ENCODE measurements at places on chromosomes 1 and 21. TPM values are rescaled to one million over a fixed set of nuclear protein-coding genes. Genes with fewer than 3 reads are reported as not detected.
A peak's percentile ranks its signal among the peaks of the same experiment; 100 is the strongest.

Gene IVL
- not detected for total RNA-seq

Gene PKP1
- total RNA-seq: not detected

Gene TFF2
- total RNA-seq: not detected

Gene NEGR1
- total RNA-seq: 1.1 TPM

Gene RHD
- 0.07 TPM for total RNA-seq

DNA sequence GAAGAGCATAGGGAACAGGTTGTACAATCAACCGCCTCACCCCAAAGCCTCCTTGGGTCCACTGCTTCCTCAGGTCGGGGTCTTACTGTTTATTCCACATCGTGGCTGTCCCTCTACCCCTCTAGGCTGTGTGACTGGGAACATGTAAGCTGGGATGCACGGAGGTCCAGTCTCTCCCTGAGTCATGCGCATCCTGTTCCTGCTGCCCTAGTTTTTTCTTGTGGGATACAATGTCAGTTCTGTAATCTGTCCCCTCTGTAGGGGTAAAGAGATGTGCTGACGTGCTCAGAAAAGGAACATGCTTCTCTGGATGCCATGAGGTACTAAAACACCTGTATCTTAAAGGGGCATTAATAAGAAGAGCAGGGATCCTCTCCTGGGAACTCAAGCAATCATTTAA is 66.2 kb downstream of the SLC45A1 start:
- H3K36me3 ChIP-seq: peaks cover 11% of the 10 kb centered on the region
- DNase-seq: no peak
- H3K4me3 ChIP-seq: no peak overlapping the region
- H3K27ac ChIP-seq: no peak overlapping the region
- H3K4me1 ChIP-seq: peaks cover 62% of the 10 kb centered on the region

DNA sequence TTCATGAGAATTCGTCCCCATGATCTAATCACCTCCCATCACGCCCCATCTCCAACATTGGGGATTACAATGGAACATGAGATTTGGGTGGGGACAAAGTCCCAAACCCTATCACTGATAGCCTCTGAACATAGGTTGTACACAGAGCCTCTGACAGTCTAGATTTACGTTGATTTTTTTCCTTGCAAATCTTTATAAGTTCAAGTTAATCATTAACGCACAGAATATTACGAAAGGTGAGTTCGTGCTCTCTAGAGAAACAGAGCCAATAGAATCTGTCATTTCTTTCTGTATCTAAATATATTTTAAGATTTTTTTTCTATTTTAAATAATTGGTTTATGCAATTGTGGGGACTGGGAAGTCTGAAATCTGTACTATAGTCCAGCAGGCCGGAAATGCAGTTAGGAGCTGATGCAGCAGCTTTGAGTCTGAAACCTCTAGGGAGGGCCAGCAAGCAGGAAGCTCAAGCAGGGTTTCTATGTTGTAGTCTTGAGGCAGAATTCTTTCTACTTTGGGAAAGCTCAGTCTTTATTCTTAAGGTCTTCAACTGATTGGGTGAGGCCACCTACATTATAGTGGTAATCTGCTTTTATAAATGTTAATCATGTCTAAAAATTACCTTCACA is 61.0 kb downstream of the SELENOF start:
- peaks cover 6% of the 10 kb centered on the region for H3K36me3 ChIP-seq
- H3K4me1 ChIP-seq: no peaks in the 10 kb centered on the region

- H3K4me1 ChIP-seq: no peaks in the 10 kb centered on the region
- no peak overlapping the region for H3K4me3 ChIP-seq
- DNase-seq: no peak
- H3K36me3 ChIP-seq: no peaks in the 10 kb centered on the region
Measured at GRCh38 chr1:224809613-224810012, 119.9 kb upstream of the DNAH14 start.

DNA sequence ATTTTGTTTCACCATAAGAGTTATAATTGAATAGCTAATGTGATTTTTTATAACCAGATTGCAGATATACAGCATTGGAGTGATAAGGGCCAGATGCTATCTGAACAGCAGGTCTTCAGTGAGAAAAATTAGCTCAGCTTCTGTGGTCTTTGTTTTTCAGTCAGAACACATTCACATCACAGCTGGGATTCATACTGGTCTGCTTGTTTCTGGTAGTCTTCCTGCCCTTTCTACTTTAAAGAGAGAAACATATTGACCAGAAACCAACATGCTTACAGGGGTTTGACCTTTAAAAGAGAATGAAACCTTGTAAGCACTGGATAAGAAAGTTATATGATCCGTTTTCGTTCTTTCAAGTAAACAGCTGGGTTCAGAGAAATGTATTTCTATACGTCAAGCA is 213.7 kb upstream of the TMPRSS15 start:
- H3K27me3 ChIP-seq: no peaks in the 10 kb centered on the region
- no peak for DNase-seq
- no peaks in the 10 kb centered on the region for H3K4me1 ChIP-seq
- H3K27ac ChIP-seq: no peak overlapping the region

DNA sequence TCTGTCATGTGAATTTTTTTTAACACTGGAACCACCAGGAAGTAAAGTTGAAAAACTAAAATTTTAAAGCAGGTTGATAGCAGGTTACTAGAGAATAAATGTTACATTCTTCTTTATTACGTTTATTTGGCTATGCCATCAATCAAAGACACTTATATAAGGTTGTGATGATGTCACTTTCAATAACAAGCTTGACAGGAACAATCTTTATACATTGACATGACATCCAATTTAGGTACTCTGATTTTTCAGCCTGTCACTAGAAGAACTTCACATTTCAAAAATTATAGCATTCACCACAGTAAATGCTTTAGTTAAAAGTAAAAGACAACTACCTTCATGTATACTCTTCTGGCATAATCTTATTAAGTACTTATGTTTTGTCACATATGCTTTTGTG is 696.8 kb upstream of the NCAM2 start:
- DNase-seq: no peak
- H3K27ac ChIP-seq: no peak overlapping the region
- no peaks in the 10 kb centered on the region for H3K27me3 ChIP-seq
- H3K4me3 ChIP-seq: no peak overlapping the region

DNA sequence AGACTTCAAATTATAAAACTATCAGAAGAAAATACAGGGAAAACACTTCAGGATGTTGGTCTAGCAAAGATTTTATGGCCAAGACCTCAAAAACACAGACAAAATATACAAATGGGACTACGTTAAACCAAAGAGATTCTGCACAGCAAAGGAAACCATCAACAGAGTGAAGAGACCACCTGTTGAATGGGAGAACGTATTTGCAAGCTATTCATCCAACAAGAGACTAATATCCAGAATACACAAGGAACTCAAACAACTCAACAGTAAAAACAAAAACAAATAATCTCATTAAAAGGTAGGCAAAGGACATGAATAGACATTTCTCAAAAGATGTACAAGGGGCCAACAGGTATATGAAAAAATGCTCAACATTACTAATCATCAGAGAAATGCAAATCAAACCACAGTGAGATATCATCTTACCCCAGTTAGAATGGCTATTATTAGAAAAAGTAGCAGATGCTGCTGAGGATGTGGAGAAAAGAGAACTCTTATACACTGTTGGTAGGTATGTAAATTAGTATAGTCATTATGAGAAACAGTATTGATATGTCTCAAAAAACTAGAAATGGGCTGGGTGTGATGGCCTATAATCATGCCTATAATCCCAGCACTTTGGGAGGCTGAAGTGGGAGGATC is 112.6 kb downstream of the LRIG2 start:
- peaks cover 20% of the 10 kb centered on the region for H3K27me3 ChIP-seq
- no peaks in the 10 kb centered on the region for H3K36me3 ChIP-seq
- H3K4me1 ChIP-seq: no peaks in the 10 kb centered on the region

DNA sequence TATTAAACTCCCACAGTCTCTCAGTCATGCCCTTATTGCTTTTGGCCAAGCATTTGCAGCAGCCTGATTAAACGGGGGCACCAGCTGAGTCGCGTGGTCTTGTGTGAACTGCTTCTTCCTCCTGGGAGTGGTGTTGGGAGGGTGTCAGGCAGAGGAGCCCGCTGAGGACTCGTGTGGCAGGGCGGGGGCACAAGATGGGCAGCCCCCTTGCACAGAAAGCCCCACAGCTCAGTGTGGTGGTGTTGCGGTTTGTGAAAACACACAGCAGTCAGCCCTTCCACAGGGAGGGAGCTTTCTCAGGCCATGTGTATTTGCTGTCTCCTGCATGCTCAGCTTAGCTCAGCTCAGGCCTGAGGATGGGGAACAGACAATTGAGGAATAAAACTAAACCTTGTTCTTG is 22.4 kb downstream of the PEX14 start:
- H3K4me3 ChIP-seq: no peak overlapping the region
- H3K36me3 ChIP-seq: no peaks in the 10 kb centered on the region
- no peak overlapping the region for H3K27ac ChIP-seq
- no peak for DNase-seq
- peaks cover 19% of the 10 kb centered on the region for H3K4me1 ChIP-seq

DNA sequence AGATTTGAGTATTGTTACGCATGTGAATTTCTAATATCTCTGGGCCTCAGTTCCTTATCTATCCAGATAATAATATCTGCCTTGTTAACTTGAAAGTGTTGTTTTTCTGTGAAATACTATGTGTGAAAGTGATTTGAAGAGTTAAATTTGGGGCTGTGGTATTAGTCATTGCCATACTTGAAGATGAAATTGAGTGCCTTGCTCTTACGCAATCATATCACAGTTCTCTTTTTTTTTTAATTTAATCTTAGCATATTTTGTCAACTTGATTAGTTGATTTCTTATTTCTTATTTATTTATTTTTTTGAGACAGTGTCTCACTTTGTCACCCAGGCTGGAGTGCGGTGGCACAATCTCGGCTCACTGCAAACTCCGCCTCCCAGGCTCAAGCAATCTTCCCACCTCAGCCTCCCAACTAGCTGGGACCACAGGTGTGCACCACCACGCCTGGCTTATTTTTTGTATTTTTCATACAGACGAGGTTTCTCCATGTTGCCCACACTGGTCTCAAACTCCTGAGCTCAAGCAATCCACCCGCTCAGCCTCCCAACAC is 31.0 kb downstream of the AGO4 start:
- H3K27me3 ChIP-seq: no peaks in the 10 kb centered on the region
- DNase-seq: no peak
- peaks cover 21% of the 10 kb centered on the region for H3K36me3 ChIP-seq
- H3K27ac ChIP-seq: no peak overlapping the region
- H3K4me1 ChIP-seq: peaks cover 6% of the 10 kb centered on the region

DNA sequence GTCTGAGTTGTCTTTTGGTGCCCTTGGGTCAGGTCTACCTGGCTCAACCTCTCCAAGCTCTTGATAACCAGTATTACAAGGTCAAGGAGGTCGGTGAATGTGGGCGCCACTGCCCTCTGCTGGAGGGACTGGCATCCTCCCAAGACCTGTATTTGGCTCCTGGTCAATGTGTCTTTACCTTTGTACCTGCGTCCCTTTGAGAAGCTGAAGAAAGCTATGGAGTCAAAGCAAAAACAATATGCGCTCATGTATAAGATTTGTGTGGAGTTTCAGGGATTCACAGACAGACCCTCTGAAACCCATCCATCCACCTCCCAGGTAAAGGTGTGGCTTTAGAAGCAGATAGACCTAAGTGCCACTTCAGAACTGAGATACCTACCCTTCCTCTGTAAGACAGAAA is 61.8 kb upstream of the NBL1 start:
- no peak overlapping the region for H3K4me3 ChIP-seq
- H3K36me3 ChIP-seq: no peaks in the 10 kb centered on the region
- H3K27me3 ChIP-seq: peaks cover 15% of the 10 kb centered on the region
- H3K27ac ChIP-seq: no peak overlapping the region
- no peaks in the 10 kb centered on the region for H3K4me1 ChIP-seq

DNA sequence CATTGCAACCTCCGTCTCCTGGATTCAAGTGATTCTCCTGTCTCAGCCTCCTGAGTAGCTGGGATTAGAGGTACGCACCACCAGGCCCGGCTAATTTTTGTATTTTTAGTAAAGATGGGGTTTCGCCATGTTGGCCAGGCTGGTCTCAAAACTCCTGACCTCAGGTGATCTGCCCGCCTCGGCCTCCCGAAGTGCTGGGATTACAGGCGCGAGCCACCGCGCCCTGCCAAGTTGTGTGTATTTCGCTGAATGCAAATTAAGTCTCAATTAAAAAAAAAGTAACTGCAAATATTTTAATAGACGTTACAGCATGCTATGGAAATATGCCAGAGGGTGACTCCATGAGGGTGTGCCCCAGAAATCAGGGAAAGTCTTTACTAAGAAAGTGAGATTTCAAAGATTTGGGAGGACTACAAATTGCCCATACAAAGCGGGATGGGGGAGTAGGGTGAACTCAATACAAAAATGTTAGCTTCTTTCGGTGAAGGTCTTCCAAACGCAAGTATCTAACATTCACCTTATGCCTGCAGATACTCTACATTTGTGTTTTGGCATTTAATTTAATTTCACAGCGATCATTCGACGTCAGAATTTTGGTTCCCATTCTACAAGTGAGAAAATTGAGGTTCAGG is 85.6 kb downstream of the NKAIN1 start:
- H3K4me1 ChIP-seq: peaks cover 25% of the 10 kb centered on the region
- DNase-seq: no peak
- H3K27me3 ChIP-seq: no peaks in the 10 kb centered on the region
- peaks cover 5% of the 10 kb centered on the region for H3K36me3 ChIP-seq
- H3K4me3 ChIP-seq: peak overlapping the region; percentile 84

GRCh38 chr1:205481629-205482151 is 22.8 kb upstream of the CDK18 start:
- H3K4me3 ChIP-seq: no peak overlapping the region
- H3K27ac ChIP-seq: no peak overlapping the region
- peaks cover 37% of the 10 kb centered on the region for H3K27me3 ChIP-seq
- peaks cover 14% of the 10 kb centered on the region for H3K4me1 ChIP-seq
- no peaks in the 10 kb centered on the region for H3K36me3 ChIP-seq
- no peak for DNase-seq

- peaks cover 47% of the 10 kb centered on the region for H3K4me1 ChIP-seq
- H3K27me3 ChIP-seq: no peaks in the 10 kb centered on the region
- DNase-seq: no peak
- peaks cover 7% of the 10 kb centered on the region for H3K36me3 ChIP-seq
Measured at GRCh38 chr1:54275349-54275748, 75.4 kb downstream of the MRPL37 start.

All from neural crest cell (in vitro differentiated cells).